ENCODE measurements at places on chromosomes 6 and 20. TPM values are rescaled to one million over a fixed set of nuclear protein-coding genes. Genes with fewer than 3 reads are reported as not detected.

The LHFPL5 gene
- not detected for total RNA-seq

The TCP11 gene
- not detected for total RNA-seq

- peak overlapping the region; percentile 89 for H3K27ac ChIP-seq
- H3K4me1 ChIP-seq = peaks cover 44% of the 10 kb centered on the region
- DNase-seq = peak; percentile 17
Observed at GRCh38 chr6:47478233-47479139, 897 bp downstream of the CD2AP start.

The PRR18 gene
- not detected for total RNA-seq

The GRM1 gene
- total RNA-seq = not detected

- no peaks in the 10 kb centered on the region for H3K36me3 ChIP-seq
- H3K27me3 ChIP-seq = no peaks in the 10 kb centered on the region
- no peak for DNase-seq
- H3K4me1 ChIP-seq = no peaks in the 10 kb centered on the region
- H3K4me3 ChIP-seq = no peak overlapping the region
- no peak overlapping the region for H3K27ac ChIP-seq
Observed at GRCh38 chr6:23642849-23643248, 483.2 kb upstream of the NRSN1 start.

DNA sequence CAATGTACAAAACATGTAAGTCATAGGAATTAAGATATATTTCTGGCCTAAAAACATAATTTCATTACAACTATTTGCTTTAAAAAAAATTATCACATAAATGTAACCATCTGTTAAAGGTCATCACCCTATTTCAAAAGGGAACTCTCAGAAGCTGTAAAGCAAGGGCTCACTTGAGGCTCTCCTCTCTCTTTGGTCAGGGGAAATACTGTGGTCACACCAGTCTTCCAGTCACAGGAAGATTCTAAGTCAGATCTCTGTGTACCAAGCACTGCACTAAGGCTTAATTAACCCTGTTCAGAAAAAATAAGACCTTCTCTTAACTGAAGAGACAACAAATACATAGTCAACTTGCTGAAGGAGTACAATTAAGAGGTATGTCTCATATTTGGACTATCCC lies 75.6 kb downstream of the MMS22L start:
- no peak overlapping the region for H3K4me3 ChIP-seq
- H3K4me1 ChIP-seq = no peaks in the 10 kb centered on the region
- no peak for DNase-seq
- no peaks in the 10 kb centered on the region for H3K36me3 ChIP-seq

- H3K27me3 ChIP-seq = no peaks in the 10 kb centered on the region
- H3K36me3 ChIP-seq = peaks cover 14% of the 10 kb centered on the region
- H3K27ac ChIP-seq = no peak overlapping the region
- H3K4me3 ChIP-seq = no peak overlapping the region
- no peak for DNase-seq
Observed at GRCh38 chr6:155310596-155310995, 3.7 kb downstream of the TFB1M start.

DNA sequence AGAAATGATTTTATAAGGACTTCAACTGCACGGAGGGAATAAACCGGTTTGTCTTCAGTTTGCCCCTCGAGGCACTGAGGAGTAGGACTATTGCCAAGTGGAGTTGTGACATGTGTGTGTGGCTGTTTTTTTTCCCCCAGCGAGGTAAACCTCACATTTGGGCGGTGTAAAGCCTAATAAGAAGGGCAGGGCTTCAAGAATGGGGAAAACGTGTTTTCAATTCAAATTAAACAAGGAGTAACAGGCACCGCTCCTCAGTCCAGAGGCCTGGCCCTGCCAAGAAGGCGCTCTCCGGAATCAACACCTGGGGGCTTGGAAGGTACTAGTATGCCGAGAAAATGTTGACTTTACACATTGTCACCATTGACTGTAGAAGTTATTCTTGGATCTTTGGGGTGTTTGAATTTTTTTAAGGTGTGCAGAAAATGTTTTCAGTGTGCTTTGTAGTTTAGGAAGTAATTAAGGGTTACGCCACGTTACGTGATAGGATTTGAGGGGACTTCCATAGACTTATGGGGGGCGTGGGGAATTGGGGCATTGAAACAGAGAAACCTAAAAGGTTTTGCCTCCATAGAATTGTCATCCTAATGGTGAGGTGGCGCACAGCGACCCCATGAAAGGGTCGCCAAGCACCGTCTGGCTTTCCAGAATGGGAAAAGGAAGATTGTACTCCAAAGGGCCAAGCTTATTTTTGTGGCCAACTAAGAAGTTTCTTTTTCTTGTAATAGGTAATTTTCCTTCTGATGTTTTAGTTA lies 791 bp downstream of the ADGRG6 start:
- H3K4me1 ChIP-seq = no peaks in the 10 kb centered on the region
- H3K4me3 ChIP-seq = no peak overlapping the region
- no peaks in the 10 kb centered on the region for H3K27me3 ChIP-seq
- H3K36me3 ChIP-seq = no peaks in the 10 kb centered on the region

GRCh38 chr6:112663698-112664097 lies 316.6 kb downstream of the RFPL4B start:
- H3K27me3 ChIP-seq = no peaks in the 10 kb centered on the region
- no peaks in the 10 kb centered on the region for H3K36me3 ChIP-seq
- H3K27ac ChIP-seq = no peak overlapping the region
- no peak overlapping the region for H3K4me3 ChIP-seq
- H3K4me1 ChIP-seq = no peaks in the 10 kb centered on the region

DNA sequence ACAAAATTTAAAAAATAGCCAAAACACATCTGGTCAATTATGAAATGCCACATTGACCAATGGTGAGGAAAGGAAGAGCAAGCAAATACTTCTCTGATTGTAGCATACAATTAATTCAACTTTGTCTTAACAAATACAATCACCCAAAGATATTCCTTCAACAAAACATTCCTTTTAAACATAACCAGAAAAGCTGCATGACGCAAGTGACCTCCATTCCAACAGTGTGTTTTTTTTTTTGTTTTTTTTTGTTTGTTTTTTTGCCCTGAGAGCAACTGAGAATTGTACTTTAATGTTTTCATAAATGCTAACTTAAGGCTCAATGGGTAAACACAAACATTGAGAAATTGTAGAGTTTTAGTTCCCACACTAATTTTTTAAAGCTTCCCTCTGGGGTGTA lies 184.4 kb downstream of the PTPRK start:
- no peak overlapping the region for H3K27ac ChIP-seq
- H3K4me1 ChIP-seq = no peaks in the 10 kb centered on the region
- DNase-seq = no peak
- H3K36me3 ChIP-seq = no peaks in the 10 kb centered on the region
- H3K27me3 ChIP-seq = no peaks in the 10 kb centered on the region

The FOXS1 gene
- total RNA-seq = not detected

The SNAI1 gene
- total RNA-seq = 0.19 TPM

- H3K27me3 ChIP-seq = no peaks in the 10 kb centered on the region
- H3K27ac ChIP-seq = peak overlapping the region; percentile 78
- H3K4me3 ChIP-seq = peak overlapping the region; percentile 96
- peaks cover 55% of the 10 kb centered on the region for H3K4me1 ChIP-seq
Observed at GRCh38 chr6:24932832-24933231, 2.9 kb downstream of the RIPOR2 start.

DNA sequence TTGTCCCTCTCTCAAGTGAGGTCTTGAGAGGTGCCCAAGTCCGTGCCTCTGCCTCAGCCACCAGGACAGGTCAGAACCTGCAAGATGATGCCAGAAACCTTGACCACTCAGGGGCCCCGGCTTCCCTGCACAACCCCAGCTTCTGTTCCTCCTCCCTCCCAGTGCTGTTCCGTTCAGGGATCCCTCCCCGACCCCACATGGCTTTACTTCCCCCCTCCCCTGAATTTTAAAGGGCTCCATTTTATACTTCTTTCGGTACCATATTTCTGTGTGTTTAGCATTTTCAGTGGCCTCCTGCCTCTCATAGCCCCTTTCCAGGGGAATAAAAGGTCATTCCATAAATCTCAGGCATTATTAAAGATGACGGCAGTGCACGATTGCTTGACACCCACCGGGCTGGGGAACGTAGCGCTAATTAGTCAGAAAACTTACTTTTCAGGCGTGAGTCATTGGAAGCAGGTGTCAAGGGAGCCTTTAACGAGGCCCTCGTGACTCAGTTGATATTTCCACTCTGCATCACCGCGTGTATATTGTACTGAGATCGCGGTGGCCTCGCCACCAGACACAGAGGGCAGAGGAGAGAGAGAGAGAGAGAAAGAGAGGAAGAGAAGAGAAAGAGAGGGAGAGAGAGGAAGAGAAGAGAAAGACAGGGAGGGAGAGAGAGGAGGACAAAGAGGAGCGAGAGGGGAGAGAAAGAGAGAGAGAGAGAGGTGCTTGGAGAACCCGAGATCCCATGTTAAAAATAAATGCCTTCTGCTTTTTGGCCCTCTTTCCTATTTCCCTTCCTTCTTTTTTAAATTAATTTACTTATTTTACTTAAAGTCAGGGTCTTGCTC lies 21.3 kb downstream of the KCNG1 start:
- DNase-seq = no peak
- H3K27me3 ChIP-seq = no peaks in the 10 kb centered on the region
- no peak overlapping the region for H3K4me3 ChIP-seq
- no peak overlapping the region for H3K27ac ChIP-seq

DNA sequence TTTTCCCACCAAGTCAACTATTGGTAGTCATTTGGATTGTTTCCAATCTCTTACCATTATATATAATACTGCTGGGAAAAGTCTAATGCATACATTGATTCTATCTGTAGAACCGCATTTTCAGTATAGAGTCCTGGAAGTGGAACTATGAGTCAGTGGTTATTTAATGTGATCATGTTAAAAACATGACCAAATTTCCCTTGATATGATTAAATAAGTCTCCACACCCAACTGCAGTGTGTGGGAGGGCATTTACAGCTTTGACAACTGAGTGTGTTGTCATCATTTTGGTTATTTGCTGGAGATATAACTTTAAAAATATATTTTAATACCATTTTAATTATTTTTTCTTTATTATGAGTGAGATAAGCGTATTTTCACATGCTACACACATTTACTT lies 1027.6 kb downstream of the EYS start:
- no peaks in the 10 kb centered on the region for H3K27me3 ChIP-seq
- DNase-seq = no peak
- H3K27ac ChIP-seq = no peak overlapping the region
- H3K4me1 ChIP-seq = no peaks in the 10 kb centered on the region
- no peak overlapping the region for H3K4me3 ChIP-seq
- no peaks in the 10 kb centered on the region for H3K36me3 ChIP-seq

The CALHM6 gene
- 3.0 TPM for total RNA-seq

- no peaks in the 10 kb centered on the region for H3K36me3 ChIP-seq
- no peaks in the 10 kb centered on the region for H3K4me1 ChIP-seq
- H3K4me3 ChIP-seq = no peak overlapping the region
- H3K27me3 ChIP-seq = no peaks in the 10 kb centered on the region
Observed at GRCh38 chr6:143176090-143177021, 115.7 kb downstream of the AIG1 start.

- H3K27me3 ChIP-seq = no peaks in the 10 kb centered on the region
- no peaks in the 10 kb centered on the region for H3K4me1 ChIP-seq
- no peak for DNase-seq
- H3K36me3 ChIP-seq = no peaks in the 10 kb centered on the region
Observed at GRCh38 chr6:142035890-142036289, 96.8 kb upstream of the GJE1 start.

GRCh38 chr6:72739368-72739779 lies 117.5 kb downstream of the KCNQ5 start:
- no peaks in the 10 kb centered on the region for H3K27me3 ChIP-seq
- no peaks in the 10 kb centered on the region for H3K36me3 ChIP-seq
- no peak overlapping the region for H3K27ac ChIP-seq
- no peak overlapping the region for H3K4me3 ChIP-seq

- no peaks in the 10 kb centered on the region for H3K4me1 ChIP-seq
- no peak for DNase-seq
- H3K27me3 ChIP-seq = no peaks in the 10 kb centered on the region
- no peak overlapping the region for H3K27ac ChIP-seq
- no peak overlapping the region for H3K4me3 ChIP-seq
Observed at GRCh38 chr6:110334423-110335180, 23.5 kb downstream of the METTL24 start.

GRCh38 chr20:57781901-57782300 lies 72.1 kb upstream of the PMEPA1 start:
- no peaks in the 10 kb centered on the region for H3K36me3 ChIP-seq
- no peaks in the 10 kb centered on the region for H3K4me1 ChIP-seq
- no peaks in the 10 kb centered on the region for H3K27me3 ChIP-seq

DNA sequence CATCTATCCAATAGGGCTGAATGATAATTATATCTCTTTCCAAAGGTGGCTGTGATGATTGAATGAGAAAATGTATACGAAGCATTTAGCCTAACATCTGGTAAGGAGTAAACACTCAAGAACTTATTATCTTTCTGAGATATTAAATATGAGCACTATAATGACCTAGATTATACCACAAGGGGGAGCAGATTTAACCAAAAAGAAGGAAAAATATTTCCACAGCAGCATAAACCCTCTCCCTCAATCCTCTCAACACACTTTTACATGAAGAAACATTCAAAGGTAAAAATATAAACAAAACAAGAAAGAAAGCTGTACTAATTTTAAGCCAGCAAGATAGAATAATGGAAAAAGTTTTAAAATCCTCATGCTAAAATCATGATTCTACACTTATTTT lies 68.4 kb downstream of the SHPRH start:
- no peaks in the 10 kb centered on the region for H3K27me3 ChIP-seq
- DNase-seq = no peak
- no peak overlapping the region for H3K27ac ChIP-seq
- peaks cover 9% of the 10 kb centered on the region for H3K36me3 ChIP-seq

DNA sequence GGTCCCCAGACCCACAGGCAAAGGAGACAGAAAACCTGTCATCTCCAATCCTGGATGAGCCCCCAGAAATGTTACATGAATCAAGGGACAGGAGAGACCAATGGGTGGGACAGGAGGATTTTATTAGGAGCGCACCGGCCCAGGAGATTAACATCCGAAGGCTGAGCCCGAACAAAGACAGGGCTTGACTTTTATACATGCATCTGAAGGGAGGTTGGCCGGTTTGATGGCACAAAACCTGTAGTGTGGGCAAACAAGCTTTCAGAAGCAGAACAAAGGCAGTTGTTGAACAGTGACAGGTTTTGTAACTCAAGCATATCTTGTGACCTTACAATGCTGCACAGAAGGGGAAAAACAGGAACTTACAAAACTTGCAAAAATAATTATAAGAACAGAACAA lies 83.9 kb upstream of the GPR6 start:
- no peaks in the 10 kb centered on the region for H3K36me3 ChIP-seq
- no peaks in the 10 kb centered on the region for H3K4me1 ChIP-seq
- no peak for DNase-seq
- no peak overlapping the region for H3K27ac ChIP-seq
- H3K27me3 ChIP-seq = no peaks in the 10 kb centered on the region

The GSTA3 gene
- not detected for total RNA-seq

DNA sequence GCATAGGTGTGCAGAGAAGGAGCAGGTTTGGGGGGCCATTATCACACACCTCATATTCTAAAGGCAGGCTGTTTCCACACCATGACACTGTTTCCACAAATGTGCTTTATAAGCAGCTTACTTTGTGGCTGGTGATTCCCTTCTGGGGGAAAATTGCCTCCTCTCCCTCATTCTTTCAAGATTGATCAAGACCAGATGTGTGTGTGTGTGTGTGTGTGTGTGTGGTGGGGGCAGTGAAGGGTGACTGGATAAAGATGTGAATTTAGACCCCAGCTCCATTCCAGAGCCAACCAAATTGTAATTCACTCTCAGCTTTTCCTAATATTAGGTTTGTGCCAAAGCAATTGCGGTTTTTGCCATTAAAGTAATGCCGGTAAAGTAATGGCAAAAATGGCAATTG lies 45.6 kb downstream of the EDN3 start:
- DNase-seq = no peak
- H3K27me3 ChIP-seq = no peaks in the 10 kb centered on the region
- H3K4me1 ChIP-seq = no peaks in the 10 kb centered on the region
- no peak overlapping the region for H3K27ac ChIP-seq
- no peak overlapping the region for H3K4me3 ChIP-seq
- H3K36me3 ChIP-seq = no peaks in the 10 kb centered on the region

Data from CD4-positive, alpha-beta memory T cell (primary cell).